ENCODE measurements at places on chromosomes 3 and 15.
A peak's percentile ranks its signal among the peaks of the same experiment; 100 is the strongest.

DNA sequence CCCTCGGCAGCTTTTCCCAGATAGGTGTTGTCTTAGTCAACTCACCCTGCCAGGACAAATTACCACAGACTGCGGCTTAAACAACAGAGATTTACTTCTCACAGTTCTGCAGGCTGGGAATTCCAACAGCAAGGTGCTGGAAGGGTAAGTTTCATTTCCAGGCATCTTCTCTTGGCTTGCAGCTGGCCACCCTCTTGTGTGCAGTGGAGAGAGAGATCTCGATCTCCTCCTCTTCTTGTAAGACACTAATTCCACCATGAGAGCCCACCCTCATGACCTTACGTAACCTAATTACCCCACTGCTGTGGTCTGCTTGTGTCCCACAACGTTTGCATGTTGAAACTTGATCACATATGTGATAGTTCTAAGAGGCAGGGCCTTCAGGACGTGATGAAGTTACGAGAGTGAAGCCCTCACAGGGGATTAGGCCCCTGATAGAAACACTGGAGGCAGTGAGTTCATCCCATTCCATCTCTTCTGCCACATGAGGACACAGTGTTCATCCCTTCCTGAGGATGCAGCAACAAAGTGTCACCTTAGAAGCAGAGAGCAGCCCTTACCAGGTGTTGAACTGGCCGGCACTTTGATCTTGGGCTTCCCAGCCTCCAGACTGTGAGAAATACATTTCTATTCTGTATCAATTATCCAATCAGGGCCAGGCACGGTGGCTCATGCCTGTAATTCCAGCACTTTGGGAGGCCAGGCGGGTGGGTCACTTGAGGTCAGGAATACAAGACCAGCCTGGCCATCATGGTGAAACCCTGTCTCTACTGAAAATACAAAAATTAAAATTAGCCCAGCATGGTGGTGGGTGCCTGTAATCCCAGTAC lies 247.7 kb downstream of the PLCL2 start:
- no peak for DNase-seq

- peak; percentile 19 for DNase-seq
Observed at GRCh38 chr3:9397906-9398699, 688 bp downstream of the SETD5 start.

DNA sequence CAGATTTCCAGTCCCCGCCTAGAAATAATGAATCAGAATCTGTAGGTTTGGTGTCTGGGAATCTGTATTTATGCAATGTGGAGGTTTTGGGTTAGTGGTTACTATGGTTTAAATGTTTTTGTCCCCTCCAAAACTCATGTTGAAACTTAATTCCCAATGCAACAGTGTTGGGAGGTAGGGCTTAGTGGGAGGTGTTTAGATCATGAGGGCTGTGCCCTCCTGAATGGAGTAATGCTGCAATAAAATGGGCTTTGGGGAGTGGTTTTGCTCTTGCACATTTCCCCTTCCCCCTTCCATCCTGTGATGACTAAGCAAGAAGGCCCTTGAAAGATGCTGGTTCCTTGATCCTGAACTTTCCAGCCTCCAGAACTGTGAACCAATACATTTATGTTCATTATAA lies 9.2 kb upstream of the RFC4 start:
- DNase-seq, result no peak

- DNase-seq, result no peak
Observed at GRCh38 chr3:68402235-68402918, 530.0 kb downstream of the TAFA4 start.

GRCh38 chr15:70064441-70064840 lies 33.3 kb downstream of the TLE3 start:
- DNase-seq, result no peak

DNA sequence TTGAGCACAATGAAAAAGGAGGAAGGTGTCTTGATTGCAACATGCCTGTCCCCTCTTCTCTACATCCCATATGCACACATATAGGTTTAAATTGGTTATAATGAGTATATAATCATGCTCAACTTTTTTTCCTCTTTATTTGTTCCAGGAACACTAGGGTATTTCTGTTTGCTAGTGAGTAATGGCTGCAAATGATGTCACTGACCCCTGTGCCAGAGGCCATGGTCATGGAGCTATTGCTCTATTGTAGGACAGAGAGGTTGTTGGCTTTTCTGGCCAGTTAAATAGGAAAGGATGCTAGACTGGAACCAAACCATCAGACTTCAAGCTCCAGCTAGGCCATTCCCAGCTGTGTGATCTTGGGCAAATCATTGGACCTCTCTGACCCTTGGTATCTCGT lies 9.6 kb downstream of the ARHGEF3 start:
- DNase-seq, result no peak

- DNase-seq, result no peak
Observed at GRCh38 chr3:46981932-46982471, 2.5 kb downstream of the NBEAL2 start.

- no peak for DNase-seq
Observed at GRCh38 chr15:92651877-92652575, 3.5 kb downstream of the FAM174B start.

GRCh38 chr3:41115069-41115468 lies 84.2 kb upstream of the CTNNB1 start:
- no peak for DNase-seq

- peak; percentile 49 for DNase-seq
Observed at GRCh38 chr3:124281453-124282316, 289.8 kb upstream of the ROPN1 start.

GRCh38 chr3:146160964-146161662 lies at the start of gene PLOD2:
Gene PLOD2 (minus strand): TSS chr3:146161184. CDS start chr3:146160989, 195 bp downstream.
- peak; percentile 43 for DNase-seq

DNA sequence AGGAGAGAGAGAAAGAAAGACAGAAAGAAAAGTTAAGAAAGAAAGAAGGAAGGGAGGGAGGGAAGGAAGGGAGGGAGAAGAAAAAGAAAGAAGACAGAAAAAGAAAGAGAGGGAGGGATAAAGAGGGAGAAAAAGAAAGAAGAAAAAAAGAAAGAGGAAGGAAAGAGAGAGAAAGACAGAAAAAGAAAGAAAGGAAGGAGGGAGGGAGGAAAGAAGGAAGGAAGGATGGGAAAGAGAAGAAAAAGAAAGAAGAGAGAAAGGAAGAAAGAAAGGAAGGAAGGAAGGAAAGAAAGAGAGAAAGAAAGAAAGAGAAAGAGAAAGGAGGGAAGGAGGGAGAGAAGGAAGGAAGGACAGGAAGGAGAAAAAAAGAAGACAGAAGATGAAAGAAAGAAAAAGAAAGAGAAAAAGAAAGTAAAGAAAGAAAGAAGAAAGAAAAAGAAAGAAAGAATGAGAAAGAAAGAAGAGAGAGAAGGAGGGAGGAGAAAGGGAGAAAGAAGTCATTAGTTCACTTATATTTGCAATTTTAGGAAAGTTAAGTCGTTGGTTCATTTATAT lies 567.2 kb upstream of the CBLB start:
- DNase-seq, result no peak

- no peak for DNase-seq
Observed at GRCh38 chr15:72554471-72555425, 80.6 kb downstream of the ARIH1 start.

DNA sequence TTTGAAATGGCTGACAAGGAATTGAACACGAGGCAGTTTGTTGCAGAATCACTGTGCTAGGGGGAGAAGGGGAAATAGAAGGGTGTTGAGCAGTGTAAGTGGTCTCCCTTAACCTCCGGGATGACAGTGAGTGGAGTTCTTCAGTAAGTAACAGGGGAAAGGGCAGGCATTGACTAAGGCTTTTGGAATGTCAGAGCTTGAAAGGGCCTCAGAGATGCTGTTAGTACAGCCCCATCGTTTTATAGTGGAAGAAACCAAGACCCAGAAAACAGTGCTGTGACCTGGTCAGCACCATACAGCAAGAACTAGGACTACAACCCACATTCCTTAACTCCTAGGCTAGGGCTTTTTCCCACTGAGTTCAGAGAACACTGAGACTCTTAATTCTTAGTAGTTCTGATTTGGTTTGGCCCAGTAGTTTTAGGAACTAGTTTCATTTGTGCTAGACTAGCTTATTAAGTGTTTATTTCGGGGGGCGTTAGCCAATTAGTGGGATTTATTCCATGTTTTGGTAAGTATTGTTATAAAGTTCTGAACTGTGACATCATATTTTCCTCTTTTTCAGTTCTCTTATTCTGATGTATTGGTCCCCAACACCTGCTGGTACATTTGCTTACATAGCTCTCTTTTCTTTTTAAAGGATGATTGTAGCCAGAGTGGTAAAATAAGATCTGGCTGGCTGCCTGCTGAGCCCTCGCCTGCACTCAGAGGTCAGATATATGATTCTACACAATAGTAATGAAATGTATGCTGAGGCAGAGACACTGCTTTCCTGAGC lies 34.2 kb downstream of the RAB11A start:
- no peak for DNase-seq

GRCh38 chr15:29736012-29736743 lies 86.1 kb downstream of the TJP1 start:
- DNase-seq, result no peak

DNA sequence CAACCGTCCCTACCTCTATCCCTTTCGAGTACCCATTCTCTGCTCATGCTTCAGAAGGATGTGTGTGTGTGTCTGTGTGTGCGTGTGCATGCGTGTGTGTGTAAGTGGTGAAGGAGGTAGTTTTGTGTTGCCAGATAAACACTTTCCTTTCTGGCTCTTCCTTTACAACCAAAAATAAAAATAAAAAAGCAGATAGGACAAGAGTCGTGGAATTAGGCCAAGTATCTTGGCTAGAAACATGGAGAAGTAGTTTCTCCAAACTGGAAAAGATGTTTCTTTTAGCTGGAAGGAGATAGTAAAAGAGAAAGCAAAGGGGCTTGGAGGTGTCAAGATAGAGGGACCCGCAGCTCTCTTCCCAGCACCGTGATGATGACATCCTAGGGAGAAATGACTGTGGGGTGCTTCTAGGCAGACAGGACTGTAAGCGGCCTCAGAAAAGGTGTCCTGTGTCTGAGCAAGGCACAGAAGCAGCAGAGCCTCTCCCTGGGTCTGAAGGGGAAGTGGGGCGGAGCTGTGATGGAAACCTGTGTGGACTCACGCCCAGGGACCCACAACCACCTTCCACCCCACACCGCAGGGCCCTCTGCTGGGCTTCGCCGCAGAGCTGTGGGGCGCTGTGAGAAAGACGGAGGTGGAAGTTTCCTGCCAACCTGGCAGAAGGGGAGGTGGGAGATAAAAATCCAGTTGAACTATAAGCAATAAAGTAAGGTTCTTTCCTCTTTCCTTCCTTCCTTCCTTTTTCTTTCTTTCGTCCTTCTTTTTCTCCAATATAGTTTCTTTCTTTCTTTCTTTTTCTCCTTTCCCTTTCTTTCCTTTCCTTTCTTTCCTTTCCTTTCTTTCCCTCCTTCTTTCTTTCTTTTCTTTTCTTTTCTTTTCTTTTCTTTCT lies 35.3 kb downstream of the MUC20 start:
- no peak for DNase-seq

DNA sequence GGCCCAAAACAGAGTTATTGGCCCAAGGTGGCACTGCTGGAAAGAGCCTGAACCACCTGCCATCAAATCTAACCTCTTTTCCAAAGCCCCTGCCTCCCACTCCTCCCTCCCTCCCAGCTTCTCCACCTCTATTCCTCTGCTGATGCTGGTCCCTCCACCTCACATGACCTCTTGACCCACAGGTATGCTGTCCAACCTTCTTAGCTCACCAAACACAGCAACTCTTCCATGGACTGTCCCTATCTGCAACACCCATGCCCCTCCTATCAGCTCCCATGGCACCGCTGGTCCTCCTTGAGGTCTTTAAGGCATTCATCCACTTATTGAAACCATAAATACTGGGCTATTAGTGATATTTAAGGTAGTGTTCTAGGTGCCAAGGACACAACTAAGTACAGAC lies 12.6 kb downstream of the NUP210 start:
- DNase-seq, result no peak

DNA sequence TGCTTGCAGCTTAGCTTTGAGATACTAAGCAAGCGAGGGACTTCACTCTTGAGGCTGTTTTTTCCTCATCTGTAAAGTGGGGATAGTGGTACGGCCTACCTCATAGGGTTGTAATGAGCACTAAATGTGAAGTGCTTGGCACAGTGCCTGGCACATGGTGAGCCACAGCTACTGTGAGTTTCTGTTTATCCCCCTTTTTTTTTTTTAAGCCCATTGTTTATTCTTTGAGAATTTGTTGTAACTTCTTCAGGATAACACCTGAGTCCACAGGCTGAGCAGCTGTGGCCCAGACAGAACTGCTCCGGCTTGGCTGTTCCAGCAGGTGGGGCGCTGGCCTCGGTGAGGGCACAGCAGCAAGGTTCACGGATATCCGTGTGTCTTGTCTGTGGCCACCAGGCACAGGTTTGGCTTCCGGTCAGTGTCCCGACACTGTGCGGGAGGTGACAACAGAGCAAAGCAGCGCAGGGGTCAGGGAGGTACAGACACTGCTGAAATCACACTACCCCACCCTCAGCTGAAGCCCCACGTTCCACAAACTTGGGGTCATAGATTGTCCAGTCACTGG lies 7.3 kb upstream of the ISG20 start:
- no peak for DNase-seq

- peak; percentile 49 for DNase-seq
Observed at GRCh38 chr15:26660241-26660640, 112.6 kb downstream of the GABRB3 start.

DNA sequence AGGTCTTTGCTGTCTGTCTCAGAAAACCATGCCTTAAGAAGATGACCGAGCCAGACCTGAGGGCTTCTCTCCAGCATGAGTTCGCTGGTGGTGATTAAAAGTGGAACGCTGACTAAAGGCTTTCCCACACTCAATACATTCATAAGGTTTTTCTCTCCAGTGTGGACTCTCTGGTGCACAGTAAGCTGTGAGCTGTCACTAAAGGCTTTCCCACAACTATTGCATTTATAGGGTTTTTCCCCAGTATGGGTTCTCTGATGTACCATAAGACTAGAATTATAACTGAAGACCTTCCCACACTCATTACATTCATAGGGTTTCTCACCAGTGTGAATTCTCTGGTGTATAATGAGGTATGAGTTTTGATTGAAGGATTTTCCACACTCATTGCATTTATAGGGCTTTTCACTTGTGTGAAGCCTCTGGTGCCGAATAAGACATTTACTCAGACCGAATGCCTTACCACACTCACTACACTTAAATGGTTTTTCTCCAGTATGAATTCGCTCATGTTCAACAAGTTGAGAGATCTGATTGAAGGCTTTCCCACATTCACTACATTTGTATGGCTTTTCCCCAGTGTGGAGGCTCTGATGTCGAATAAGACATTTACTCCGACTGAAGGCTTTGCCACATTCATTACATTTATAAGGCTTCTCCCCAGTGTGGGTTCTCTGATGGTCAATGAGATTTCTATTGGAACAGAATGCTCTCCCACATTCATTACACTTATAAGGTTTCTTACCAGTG lies 21.9 kb upstream of the ZNF445 start:
- no peak for DNase-seq

- no peak for DNase-seq
Observed at GRCh38 chr15:40927873-40928806, 1.0 kb upstream of the DLL4 start.

All from BE2C (cell line).